ENCODE measurements at places on chromosomes 16 and 17. TPM values are rescaled to one million over a fixed set of nuclear protein-coding genes. Genes with fewer than 3 reads are reported as not detected.

TERB1 gene
- not detected for total RNA-seq

ST6GALNAC1 gene
- 0.36 TPM for total RNA-seq

PMFBP1 gene
- 0.52 TPM for total RNA-seq

IQCK gene
- total RNA-seq = 8.5 TPM

ENPP7 gene
- total RNA-seq = not detected

LUC7L3 gene
- total RNA-seq = 54.1 TPM

RNF43 gene
- total RNA-seq = 1.7 TPM

OR1D2 gene
- not detected for total RNA-seq

SLC47A1 gene
- total RNA-seq = 0.52 TPM

TP53TG3 gene
- not detected for total RNA-seq

RNPS1 gene
- total RNA-seq = 305 TPM

NPB gene
- total RNA-seq = 2.6 TPM

MYCBPAP gene
- total RNA-seq = 0.58 TPM

CDH1 gene
- total RNA-seq = 56.8 TPM

All from epithelial cell of proximal tubule (primary cell).